ENCODE measurements at places on chromosomes 3 and 15.
A peak's percentile ranks its signal among the peaks of the same experiment; 100 is the strongest.

DNA sequence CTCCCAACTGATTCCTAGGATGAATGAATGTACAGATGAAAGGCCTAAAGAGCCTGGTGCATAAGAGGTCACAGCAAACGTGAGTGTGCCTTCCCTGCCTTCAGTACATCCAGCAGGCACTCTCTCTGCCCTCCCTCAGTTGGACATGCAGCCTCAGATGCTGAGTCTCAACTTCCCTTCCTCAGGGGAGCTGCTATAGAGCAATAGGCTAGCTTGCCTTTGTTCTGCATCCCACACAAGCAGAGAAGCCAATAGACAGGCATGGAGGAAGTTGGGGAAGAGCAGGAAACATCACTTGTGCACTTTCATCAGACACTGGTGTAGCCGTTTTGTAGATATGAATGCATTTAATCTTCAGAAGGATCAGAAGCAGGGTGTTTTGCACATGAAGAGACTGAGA, 147.5 kb upstream of the THBS1 start:
- no peak for DNase-seq

DNA sequence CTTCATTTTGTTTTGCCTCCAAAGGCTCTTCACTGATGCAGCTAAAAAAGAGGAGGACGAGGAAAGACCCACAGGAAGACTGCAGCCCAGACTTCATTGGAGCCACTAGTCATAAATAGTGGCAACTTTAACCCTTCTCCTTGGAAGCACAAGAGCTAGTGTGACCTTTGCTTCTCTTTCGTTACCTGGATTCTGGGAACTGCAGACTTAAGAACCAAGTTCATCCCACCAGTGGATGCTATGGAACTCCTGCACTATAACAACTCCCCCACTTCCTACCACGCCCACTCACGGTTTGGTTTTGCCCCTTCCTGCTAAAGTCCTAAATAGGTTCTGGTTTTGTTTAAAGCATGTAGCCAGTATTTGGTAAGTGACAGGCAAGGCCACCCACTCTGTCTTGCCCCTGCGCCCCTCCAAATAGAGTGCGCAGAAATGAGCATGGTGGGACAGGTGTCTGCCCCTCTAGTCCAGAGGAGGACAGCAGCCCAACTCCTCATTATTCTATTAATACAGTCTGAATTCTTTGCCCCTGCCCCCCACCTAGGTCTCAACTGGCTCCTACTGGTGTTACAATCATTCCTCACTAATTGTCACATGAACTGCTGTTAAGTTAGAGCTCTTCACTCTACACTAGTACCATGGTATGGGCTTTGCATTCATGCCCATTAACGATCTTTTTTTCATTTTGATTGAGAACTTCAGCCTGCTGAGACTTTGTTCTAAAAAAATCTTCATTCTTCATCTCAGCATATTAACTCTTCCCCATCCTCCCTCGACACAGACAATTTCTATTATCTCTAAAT, 504.6 kb downstream of the FOXP1 start:
- DNase-seq = no peak

- no peak for DNase-seq
These were observed 37.4 kb upstream of the AZI2 start for GRCh38 chr3:28386049-28386448.

DNA sequence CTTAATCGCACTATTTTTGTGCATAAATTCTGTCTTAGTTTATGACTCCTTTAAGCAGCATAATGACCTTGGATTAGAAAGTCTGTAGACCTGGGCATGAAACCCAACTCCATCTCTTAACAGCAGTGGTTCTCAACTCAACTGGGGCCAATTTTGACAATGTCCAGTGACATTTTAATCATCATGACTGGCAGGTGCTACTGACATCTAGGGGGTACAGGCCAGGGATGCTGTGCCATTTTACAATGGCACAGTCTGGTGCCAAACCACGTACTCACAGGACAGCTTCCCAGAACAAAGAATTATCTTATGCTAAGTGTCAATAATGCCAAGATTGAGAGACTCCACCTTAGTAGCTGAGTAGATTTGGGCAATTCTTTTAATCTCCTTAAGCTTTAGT, 405.0 kb downstream of the NTRK3 start:
- DNase-seq = no peak

DNA sequence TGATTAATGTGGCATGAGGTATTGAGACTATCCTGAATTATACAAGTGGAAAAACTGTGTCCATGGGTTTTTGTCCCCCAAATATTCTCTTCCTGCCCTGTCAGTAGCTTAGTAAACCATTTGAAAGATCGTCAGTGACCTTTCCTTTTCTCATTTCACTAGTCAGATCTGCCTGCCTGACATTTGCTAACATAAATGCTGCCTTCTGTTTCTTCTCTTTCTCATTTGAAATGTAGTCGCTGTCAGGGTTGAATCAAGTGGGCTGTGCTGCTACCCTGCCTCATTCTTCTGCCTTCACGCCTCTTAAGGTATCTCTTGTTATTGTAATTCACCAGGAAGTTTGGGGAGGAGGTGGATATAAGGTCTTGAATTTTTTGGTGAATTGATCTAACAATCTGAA, 67.5 kb downstream of the LRCH3 start:
- no peak for DNase-seq

DNA sequence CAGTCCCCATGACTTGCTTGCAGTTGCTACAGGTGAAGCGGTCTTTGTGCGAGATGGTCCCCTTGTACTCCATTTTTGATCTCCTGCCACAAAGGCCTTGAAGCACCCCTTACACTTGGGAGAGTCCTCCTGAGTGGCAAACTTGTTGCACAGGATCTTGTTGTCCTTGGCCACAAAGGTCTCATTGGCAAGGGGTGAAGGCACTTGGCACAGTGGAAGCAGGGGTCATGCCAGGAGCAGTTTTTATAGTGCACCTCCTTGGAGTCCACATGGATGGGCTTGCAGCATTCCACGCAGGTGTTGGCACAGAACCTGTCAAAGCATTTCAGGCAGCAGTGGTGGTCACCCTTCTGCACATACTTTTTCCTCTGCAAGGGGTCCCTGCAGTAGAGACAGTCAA, 20.3 kb upstream of the SEC62 start:
- no peak for DNase-seq

DNA sequence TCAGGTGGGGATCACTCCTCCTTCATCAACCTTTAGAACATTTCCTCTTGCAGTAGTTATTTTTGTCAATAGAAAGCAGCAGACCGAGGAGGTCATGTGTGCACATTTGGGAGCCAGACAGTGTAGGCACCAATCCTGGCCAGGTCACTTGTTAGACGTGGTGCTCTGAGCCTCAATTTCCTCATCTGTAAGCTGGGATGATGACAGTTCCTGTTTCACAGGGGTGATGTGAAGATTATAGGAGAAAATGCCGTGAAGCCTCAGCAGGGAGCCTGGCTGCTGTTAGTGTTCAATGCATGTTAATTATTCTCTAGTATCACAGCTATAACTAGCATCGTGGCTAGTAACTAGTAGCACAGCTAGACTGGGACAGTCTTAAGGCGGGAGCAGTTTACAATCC, 64.7 kb downstream of the ATP2B2 start:
- no peak for DNase-seq

DNA sequence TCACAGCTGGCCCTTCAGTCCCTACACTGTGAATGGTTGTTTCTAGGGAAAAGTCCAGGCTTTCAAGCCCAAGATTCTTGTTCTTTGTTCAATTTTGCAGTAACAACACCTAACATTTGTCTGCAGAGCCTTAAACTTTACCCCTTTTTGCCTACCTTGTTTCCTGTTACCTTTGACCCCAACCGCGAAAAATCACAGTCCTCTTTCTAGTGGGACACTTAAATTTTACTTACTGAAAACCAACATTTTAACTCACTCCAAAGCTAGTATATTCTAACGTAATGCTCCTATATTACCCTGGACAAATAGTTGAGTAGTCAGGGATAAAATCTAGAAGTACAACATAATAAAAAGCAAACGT, 649 bp upstream of the PIK3CB start:
- DNase-seq = no peak

DNA sequence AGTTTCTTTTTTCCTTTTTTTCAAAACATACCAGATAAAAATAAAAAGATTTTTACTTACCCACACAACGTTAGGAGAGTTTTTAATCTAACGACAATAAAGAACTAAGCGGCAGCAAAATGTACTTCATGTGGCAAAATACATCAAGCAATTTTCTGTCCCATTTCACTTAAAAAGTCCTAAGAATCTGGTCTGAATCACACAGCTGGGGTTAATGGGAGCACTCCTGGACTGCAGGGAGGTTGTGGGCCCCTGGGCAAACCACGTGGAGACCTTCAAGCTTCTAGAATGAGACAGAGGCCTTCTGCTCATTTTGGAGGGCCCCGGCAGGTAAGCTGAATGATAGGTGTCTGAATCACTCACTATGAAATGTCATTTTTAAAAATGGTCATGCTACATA, 193.8 kb downstream of the RORA start:
- DNase-seq = no peak

GRCh38 chr3:13087320-13087990, 14.2 kb upstream of the IQSEC1 start:
- no peak for DNase-seq

GRCh38 chr3:155641956-155642355, 102.9 kb downstream of the PLCH1 start:
- DNase-seq = no peak

- DNase-seq = no peak
These were observed 19.3 kb downstream of the IGF1R start for GRCh38 chr15:98667521-98668179.

DNA sequence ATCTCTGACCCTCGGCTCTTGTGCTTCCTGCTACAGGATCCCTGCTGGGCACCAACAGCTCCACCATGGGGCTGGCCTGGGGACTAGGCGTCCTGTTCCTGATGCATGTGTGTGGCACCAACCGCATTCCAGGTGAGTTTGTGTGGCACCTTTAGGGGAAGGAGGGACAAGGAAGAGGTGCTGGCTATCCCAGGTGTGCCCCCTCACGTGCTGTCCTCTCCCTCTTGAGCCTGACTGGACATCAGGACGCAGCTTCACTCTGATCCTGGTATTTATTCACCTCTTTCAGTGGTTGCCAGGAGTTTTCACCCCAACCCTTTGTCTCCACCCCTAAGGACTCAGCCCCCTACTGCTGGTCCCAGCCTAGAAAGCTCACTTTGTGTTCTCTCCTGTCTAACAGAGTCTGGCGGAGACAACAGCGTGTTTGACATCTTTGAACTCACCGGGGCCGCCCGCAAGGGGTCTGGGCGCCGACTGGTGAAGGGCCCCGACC, 960 bp downstream of the THBS1 start:
- no peak for DNase-seq

DNA sequence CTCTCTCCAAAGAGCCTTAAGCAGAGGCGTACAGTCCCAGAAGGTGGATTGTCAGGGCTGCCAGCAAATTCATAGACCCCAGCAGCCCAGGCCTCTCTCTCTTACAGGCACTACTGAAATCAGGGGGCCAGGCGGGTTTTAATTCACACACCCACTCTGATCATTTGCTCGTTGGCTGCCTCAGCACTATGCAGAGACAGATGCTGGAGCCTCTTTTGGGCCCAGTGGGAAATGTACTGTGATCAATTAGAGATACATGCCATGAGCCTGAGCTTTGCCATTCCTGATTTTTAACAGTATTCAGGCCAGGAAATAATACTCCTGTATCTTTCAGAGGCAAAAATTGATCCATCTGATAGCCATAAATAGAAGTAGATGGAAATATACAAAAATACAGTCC, 53.0 kb downstream of the CMTM6 start:
- DNase-seq = no peak

- DNase-seq = no peak
These were observed 195.7 kb upstream of the CHRNA7 start for GRCh38 chr15:31834654-31835053.

DNA sequence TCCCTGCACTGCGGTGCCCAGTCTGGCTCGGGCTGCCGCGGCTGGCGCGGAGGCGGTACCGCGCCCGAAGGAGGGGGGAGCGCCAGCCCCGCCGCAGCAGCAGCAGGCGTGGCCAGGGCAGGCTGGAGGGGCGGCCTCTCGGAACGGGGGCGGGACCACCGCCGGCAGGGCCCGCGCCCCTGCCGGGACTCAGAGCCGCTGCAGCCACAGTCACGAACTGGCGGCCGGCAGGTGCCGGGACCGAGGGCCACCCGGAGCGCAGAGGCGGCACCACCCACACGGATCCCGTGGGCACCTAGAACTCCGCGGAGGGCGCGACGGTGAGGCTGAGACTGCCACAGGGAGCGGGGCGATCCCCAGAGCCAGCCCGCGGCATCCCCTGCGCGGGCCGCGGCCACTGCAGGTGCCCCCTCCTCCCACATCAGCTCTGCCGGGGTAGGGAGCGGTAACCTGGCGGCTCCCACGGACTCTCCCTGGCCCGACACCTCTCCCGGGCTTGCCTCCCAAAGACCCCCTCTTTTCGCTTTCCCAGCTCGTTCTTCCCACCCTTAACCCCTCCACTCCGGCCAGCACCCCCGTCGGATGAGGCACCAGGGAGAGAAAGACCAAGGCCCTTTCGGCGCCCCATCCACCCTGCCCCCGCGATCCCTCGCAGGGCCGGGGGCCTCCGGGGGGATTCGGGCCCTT, at the start of gene VWA5B2:
Gene VWA5B2 (plus strand): TSS at position 192 of the 687 bp plus-strand sequence. CDS start 944 bp downstream, outside the sequence.
- peak; percentile 33 for DNase-seq

- no peak for DNase-seq
These were observed 6.0 kb upstream of the SLC28A1 start for GRCh38 chr15:84878504-84878903.

DNA sequence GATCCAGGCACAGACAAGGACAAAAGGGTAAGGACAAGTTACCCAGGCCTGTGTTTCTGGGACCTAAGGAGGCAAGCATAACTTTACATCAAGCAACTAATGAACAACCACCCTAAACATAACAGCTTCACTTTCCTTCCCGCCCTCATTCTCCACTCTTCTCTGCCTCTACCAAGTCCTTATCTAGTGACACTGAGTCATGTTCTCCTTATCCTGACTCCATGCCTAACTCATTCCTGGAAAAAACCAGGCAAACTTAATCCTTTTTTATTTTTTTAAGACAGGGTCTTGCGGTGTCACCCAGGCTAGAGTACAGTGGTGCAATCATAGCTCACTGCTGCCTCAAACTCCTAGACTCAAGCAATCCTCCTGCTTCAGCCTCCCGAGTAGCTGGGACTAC, 44.5 kb downstream of the TMEM44 start:
- DNase-seq = no peak

GRCh38 chr3:59388555-59389270, 338.9 kb upstream of the CFAP20DC start:
- DNase-seq = no peak

DNA sequence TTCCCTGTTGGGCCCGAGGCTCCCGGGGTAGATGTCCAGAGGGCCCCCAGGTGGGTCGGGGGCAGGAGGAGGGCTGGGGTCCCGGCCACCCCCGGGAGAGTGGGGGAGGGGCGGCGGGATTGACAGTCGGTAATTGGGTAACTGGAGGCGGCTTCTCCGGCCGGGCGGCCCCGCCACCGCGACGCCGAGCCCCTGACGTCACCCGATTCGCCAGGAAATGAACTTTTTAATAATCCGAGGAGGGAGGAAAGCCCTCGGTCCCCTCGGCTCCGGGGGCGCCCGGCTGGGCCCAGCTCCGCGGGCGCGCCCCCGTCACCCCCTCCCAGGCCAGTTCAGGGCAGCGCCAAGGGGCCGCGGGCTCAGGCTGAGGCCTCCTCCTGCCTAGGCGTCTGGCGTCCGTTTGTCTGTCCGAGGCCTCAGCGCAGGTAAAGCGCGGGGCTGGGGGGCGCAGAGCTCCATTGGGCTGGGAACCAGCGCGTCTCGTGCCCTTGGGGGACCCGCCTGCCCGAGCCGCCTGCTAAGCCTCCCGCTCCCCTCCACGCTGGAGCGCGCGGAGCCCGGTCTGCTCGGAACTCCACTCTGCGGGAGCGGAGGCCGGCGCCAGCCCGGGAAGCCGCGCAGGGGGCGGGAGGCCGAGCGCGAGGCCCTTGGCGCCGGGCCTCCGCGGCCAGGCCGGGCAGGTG, 3.9 kb downstream of the GATA2 start:
- no peak for DNase-seq

- peak; percentile 72 for DNase-seq
These were observed 10.6 kb upstream of the KIF23 start for GRCh38 chr15:69403594-69403993.

Measured in NCI-H524 treated with DMSO at 0.1 percent for 48 hours (cell line).